ENCODE measurements at places on chromosomes 2 and 18.

- peak; percentile 41 for DNase-seq
These were observed 42.4 kb upstream of the NABP1 start for GRCh38 chr2:191635333-191636234.

DNA sequence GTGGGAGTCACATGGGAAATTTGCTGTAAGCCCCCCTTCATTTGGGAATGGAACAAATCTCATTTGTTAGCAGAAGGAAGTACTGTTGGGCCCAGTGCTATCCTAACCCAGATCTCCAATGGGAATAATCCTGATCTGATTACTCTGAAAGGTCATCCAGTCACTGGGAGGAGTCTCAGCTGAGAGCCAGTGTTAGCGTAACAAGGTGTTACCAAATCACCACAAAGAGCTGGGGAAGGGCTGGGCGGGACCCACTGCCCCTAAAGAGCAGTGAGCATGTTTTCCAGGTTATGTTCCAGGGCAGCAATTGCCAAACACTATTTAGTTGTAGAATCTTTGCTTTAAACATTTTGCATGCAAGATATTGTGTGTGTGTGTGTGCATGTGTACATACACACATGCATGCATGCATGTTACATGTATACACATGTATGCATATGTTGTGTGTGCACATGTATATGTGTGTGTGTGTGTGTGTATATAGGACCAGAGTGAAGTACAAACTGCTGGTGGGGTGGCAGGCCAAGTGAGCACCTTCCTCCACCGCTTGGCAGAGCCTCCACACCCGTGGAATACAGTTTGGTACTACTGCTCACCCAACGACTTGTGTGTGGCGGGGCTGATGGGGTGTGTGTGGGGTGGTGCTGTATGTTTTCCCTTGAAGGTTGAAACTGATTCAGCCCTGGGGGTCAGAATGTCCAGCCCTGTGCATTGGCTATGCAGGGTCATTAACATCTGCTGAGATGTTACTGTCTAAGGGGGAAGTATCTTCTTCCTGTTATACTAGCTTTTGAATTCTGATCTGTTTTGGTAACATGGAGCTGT lies 15.2 kb downstream of the INPP5D start:
- DNase-seq = no peak

DNA sequence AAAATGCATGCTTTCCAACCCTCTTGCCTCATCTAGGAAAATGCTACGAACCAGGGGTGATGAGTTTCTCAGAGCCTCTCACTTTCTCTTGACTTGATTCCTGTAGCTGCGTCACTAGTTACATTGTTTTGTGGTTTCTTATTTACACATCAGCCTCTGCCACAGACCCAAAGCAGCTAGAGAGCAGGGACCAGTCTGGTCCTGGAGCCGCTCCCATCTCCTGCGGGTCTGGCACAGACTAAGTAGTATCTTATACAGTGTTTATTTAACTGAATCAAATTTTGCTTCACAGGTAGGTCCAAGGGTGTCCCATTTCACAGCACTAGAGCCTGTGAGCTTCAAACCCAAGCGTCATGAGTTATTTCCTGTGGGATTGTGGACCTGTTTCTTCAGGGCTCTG lies 310.5 kb downstream of the MYCN start:
- DNase-seq = no peak

GRCh38 chr2:239466061-239466754 lies 65.4 kb upstream of the HDAC4 start:
- no peak for DNase-seq

- no peak for DNase-seq
These were observed 2036.1 kb upstream of the LRRTM1 start for GRCh38 chr2:82340578-82341053.

DNA sequence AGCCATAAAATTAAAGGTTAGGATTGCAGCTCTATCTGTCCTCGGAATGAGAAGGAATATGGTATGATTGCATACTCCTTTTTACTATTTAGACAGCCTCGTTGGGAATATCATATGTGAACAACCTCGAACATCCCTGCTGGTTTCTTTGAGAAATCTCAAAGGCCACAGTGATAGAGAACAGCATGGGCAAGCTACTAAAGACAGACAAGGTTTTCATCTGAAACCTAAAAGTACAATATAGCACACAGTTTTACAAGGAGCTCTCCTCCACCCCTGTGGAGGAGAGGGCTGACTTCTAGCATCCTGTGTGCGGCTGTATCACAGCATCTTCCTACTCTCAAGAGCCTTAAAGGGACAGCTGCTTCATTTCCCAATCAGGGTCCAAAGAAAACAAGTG lies 104.3 kb downstream of the VWC2L start:
- no peak for DNase-seq

GRCh38 chr2:20934236-20934635 lies 109.6 kb downstream of the APOB start:
- no peak for DNase-seq

- DNase-seq = no peak
These were observed 194.1 kb upstream of the CCDC68 start for GRCh38 chr18:55153346-55153745.

DNA sequence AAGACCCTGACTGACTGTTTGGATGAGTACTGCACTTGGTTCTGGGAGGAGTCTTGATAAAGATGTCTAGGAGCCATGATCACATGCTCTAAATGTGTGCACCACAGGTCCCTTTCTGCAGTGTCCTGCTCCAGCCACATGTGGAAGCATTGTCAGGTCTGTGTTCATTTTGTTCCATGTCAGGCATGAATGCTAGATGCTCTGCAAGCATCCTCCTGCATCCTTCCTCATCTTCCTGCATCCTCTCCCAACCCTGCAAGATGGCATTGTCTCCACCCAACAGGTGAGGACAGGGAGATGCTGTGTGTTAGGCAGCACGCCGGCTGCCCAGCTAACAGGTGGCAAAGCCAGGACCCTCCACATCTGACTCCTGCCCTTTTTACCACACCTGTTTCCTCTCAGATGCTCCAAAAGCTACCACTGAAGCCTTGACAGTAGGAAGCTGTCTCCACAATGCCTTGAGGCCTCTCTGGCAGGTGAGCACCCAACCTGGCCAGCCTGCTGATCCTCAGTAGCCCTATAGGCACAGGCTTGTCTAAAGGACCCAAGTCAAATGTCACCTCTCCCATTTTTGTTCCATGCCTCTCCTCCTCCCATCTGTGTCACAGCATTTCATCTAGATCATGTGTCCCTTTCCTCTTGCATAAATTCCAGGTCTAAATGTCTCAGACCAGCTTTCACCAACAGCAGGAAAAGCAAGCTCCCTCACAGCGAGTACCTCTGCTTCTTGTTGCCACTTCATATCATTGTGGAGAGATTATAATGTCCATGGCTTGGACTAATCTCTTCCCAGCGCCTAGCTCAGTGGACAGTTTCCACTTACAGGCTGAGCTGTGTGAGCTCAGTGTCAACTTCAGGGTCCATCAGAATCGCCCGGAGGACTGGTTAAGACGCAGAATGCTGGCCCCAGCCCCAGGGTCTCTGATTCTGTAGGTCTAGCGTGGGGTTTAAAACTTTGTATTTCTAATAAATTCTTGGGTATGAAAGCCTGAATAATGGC lies 55.0 kb downstream of the TMEM163 start:
- DNase-seq = no peak

- no peak for DNase-seq
These were observed 3.9 kb upstream of the AGAP1 start for GRCh38 chr2:235489897-235490296.

- DNase-seq = no peak
These were observed 62.7 kb upstream of the TAF1B start for GRCh38 chr2:9780368-9781130.

- DNase-seq = no peak
These were observed 123.2 kb upstream of the RPRM start for GRCh38 chr2:153601812-153602211.

DNA sequence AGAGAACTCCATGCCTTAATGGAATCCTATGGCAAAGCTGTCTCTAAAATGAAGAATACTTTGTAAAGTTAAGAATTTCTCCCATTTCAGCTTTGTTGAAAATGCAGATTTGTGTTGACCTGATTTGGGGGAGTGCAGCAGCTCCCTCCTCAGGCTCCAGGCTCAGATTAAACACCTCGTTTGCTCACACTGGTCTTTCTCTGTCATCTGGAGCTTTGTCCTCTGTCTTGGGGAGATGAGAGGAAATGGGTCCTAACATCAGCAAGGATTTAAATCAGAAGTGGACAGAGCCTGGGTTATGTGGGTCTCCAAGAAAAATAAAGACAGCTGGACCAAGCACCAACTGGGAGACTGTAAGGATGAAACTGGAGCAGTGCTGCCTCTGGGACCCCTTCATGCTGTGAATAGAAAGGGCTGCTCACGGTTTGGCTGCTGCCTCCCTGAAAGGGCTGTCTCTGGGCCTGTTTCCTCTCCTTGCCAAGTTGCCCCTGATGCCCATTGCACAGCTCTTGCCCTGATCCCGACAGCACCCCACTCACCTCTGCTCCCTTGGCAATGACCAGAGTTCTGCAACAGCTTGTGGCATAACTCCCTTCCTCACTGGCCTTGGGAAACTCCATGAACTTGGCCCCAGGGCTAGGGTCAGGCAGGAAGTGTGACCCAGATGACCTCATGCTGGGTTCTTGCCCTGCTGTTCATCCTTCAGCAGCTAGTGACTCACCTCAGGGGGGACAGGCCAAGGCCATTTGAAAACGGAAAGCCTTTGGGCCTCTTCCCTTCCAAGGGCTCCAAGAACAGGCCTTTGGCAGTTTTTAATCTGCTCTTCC lies 197.2 kb downstream of the CYP26B1 start:
- peak; percentile 43 for DNase-seq

DNA sequence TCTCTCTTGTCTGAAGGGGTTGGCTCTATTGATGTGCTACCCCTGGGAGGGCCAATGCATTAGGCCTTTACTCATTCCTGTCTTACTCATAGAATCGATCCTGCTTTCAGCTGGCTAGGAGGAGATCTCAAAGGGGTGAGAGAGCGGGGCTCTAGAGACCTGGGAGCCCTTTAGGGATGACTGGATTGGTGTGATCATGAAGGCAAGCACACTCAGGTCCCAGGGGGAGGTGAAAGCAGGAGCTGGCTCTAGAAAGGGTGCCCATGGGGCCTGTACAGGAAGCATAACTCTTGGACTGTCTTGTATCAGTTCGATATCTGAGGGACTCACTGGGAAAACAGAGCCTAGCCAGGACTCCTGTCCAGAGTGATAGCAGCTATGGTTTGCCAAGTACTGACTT lies 47.8 kb downstream of the INPP4A start:
- no peak for DNase-seq

GRCh38 chr2:5036256-5036655 lies 655.9 kb upstream of the SOX11 start:
- no peak for DNase-seq

DNA sequence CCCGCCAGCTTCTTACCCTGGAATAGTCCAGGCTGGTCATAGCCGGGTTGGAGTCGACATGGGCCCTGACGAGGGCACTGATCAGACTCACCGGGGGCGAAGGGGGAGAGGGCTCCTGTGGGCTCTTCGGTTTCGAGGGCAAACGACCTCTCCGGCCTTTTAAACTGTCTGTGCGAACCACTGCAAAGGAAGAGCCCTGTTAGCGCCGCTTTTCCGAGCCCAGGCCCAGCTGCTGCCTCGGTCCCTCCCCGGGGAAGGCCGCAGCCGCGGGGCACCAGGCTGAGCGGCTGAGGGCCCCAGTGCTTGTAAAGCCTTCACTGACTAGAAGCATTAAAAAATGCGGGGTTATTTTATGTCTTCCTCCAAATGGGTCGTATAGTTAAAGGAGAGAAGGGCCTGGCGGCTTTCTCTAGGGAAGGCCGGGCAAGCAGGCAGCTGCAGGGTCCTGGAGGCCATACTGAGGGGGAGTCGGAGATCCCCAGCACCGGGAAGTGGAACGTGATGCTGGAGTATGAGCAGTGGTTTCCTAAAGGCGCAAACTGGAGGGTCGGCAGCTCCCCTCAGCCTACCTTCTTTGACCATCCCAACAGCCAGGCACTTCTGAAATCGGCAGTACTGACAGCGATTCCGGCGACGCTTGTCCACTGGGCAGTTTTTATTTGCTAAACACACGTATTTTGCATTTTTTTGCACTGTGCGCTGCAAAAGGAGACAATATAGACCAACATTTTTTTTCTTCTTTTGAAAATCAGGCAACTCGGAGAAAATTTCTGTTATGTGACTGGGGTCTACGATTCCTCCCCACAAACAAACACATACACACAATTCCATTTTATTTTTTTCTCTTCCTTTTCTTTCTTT lies 4.5 kb downstream of the NR4A2 start:
- no peak for DNase-seq

DNA sequence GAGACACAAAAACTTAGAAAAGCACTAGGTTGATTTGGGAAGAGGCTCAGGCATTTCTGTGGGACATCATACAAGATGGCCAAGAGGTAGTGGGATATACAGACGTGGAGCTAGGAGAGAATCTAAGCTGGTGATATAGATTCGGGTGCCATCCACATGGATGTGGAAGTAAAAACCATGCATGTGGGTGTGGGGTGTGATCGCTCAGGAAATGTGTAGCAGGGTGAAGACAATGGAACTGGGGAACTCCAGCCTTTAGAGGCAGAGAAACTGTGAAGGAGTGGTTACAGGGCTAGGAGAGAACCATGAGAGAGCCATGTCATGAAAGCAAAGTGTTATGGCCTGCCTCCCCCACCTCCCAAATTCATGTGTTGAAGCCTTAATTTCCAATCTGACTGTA lies 43.0 kb upstream of the CTLA4 start:
- DNase-seq = no peak

All from HTR-8/SVneo (cell line).